ENCODE measurements at places on chromosomes 12 and 14. TPM values are rescaled to one million over a fixed set of nuclear protein-coding genes. Genes with fewer than 3 reads are reported as not detected.
A peak's percentile ranks its signal among the peaks of the same experiment; 100 is the strongest.

ERP27 gene
- 33.4 TPM for total RNA-seq

HOTAIR gene
- 9.2 TPM for total RNA-seq

CDCA3 gene
- total RNA-seq: 104 TPM

MYO1H gene
- total RNA-seq: not detected

OS9 gene
- 108 TPM for total RNA-seq

DLGAP5 gene
- 51.7 TPM for total RNA-seq

RTRAF gene
- total RNA-seq: 162 TPM

- no peak for DNase-seq
Measured at GRCh38 chr12:66617991-66618390, 60.9 kb downstream of the GRIP1 start.

GRCh38 chr12:31321897-31322228 is 4.1 kb downstream of the SINHCAF start:
- DNase-seq: no peak

- DNase-seq: no peak
Measured at GRCh38 chr14:70619708-70620107, 19.3 kb upstream of the MED6 start.

- DNase-seq: peak; percentile 99
Measured at GRCh38 chr14:103198131-103199105, 75.2 kb downstream of the TNFAIP2 start.

DNA sequence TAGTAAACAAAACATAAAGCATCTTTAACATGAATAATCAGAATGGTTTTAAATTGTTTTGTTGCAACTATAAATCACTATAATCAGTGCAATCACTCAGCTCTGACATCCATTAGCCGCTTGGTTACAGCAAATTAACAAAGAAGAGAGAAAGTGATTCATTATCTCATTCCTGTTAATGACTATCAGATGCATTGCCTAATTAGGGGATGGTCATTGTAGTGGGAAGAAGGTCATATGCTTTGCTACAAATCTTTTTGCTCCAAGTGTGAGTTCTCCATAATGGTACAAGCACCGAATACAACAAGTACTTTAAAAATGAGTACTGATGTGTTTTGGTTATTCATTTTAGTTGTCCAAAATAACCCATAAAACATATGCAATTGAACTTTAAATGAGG is 272.0 kb downstream of the AKAP6 start:
- DNase-seq: no peak

DNA sequence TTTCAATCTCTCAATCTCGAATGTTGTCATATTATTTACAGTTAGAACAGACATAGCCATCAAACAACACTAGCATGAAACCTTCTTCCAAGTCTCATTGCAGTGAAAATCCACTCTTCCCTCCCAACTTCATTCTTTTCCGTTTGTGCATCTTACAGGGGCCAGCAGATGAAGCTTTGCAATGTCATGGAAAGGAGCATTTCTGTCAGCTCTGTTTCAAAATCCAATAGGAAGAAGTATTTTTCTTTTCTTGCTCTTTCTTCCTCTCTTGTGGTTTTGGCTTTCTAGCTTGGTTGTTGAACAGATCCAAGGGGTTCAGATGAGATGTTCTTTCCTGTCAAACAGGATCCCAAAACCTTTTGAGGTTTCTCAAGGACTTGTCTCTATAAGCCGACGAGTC is 416.6 kb downstream of the AEBP2 start:
- no peak for DNase-seq

DNA sequence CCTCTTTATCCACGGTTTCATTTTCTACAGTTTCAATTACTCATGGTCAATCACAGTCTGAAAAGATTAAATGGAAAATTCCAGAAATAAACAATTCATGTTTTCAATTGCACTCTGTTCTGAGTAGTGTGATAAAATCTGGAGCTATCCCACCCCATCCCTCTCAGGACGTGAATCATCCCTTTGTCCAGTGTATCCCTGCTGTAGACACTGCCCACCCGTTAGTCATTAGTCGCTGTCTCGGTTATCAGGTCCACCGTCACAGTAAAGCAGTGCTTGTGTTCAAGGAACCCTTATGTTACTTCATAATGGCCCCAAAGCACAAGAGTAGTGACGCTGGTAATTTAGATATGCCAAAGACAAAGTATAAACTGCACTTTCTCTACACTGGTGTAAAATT is 141.0 kb upstream of the LMNTD1 start:
- DNase-seq: no peak

GRCh38 chr14:78666336-78667056 is 496.3 kb downstream of the NRXN3 start:
- no peak for DNase-seq

- DNase-seq: no peak
Measured at GRCh38 chr12:119068129-119068856, 87.0 kb downstream of the SRRM4 start.

- DNase-seq: peak; percentile 12
Measured at GRCh38 chr12:56190695-56191155, 1.4 kb upstream of the SMARCC2 start.
